ENCODE measurements at places on chromosomes 1 and 21.

DNA sequence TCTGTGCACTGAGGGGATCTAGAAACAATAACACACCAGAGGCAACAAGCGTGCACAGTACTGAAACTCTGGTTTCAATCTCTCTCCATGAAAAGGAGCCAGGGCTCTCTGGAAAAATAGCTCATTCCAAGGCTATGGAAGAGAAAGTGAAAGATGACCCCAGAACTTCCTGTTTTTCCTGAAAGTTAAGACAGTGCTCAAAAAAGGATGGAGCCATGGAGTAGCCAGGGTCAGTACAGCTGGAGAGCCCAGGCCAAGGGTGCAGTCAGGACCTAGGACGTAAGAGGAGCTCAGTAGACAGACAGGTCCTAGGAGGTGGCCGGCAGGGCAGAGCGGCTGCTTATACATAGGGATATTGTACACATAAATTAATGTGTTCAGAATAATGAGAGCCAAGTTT is 19.1 kb downstream of the NOL9 start:
- DNase-seq, result no peak

- no peak for DNase-seq
Observed at GRCh38 chr1:17646444-17647280, 107.2 kb downstream of the ARHGEF10L start.

- no peak for DNase-seq
Observed at GRCh38 chr1:243471754-243472745, 216.2 kb downstream of the SDCCAG8 start.

GRCh38 chr1:197526736-197527371 is 248.4 kb downstream of the DENND1B start:
- DNase-seq, result no peak

DNA sequence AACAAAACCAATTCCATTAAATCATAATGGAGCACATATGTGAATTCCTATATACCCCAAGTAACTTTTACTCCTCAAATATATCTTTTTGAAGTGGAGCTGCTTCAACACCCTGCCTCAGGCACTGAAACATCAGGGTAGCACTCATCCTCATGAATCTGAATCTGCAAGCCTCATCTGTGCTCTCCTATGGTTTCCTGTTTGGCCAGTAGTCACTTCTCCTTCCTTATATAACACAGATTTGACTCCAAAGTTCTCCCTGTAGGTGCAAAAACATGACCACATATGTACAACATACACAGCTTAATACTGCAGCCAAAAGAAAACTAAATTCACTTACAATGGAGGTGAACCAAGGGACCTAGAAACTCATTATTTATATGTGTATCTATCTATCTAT is 7.2 kb downstream of the TRIT1 start:
- no peak for DNase-seq

DNA sequence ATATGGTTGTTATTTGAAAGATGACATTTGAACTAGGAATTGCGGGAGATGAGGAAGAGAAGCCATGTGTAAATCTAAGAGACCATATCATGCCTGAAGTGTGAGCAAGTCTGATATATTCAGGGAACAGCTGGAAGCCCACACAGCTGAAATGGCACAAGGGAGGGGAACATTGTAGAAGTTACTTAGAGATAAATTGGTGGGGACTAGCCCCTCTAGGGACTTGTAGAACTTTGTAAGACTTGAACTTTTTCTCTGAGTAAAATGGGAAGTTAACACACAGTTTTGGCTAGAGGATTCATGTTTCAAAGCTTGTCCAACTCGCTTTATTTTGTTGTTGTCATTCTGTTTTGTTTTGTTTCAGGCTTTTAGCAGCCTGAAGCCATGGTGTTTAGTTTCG is 216.4 kb downstream of the FMN2 start:
- DNase-seq, result no peak

- DNase-seq, result no peak
Observed at GRCh38 chr1:172727956-172728603, 69.2 kb downstream of the FASLG start.

DNA sequence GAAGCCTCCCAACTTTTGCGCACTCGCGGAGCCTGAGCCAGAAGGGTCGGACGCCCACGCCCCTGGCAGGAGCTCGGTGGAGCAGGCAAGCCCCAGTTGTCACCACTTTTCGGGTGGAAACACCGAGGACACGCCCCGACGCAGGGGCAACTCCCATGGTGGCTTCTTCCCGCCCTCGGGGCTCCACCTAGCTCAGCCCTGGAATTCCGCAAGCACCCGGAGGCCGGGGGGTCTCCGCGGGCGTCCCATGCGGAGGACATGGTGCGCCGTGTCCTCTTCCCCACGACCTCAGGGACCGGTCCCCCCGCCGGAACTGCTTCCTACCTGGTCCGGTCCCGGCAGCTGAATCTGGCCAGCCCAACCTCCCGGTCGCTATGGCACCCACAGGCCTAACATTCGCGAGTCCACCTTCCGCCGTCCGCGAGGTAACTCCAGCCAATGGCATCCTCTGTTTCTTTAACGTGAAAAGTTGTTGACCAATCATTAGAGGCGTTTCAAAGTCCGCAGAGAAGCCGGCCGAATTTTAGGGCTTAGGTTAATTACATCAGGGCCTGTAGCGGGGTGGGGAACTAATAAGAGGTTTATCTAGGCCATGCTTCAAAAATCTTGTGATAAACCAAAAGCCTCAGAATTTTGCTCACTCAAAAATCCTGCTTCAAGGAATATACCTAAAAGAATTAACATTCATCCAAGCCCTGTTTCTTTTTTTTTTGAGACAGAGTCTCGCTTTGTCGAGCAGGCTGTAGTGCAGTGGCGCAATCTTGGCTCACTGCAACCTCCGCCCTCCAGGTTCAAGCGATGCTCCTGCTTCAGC is at the start of gene STPG1:
Gene STPG1 (minus strand): TSS at position 433 of the 814 bp plus-strand sequence. CDS start 12,394 bp downstream, outside the sequence.
- no peak for DNase-seq

DNA sequence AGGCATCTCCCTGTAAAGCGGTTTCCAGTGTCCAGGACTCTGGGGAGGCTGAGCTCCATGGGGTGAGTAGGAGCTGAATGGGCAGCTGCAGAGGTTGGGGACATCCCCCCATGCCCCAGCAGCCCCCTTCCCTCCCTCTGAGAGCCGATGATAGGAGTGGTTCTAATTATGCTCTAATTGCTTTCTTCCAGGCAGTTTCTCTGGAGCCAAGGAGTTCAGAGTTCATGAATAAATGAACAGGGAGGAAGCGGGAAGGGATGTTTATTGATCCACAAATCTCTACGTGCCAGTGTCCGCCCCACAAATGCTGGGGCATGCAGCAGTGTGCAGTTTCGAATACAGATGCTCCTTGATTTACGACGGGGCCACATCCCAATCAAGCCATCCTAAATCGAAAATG is 15.6 kb downstream of the NKAIN1 start:
- no peak for DNase-seq

- DNase-seq, result no peak
Observed at GRCh38 chr1:22207511-22208267, 64.8 kb upstream of the WNT4 start.

GRCh38 chr1:113321771-113322387 is 68.4 kb upstream of the MAGI3 start:
- DNase-seq, result no peak

GRCh38 chr1:53378061-53378460 is 50.2 kb upstream of the LRP8 start:
- no peak for DNase-seq

GRCh38 chr1:18974606-18975005 is 18.1 kb upstream of the IFFO2 start:
- no peak for DNase-seq

- no peak for DNase-seq
Observed at GRCh38 chr1:231693361-231694074, 66.9 kb downstream of the DISC1 start.

GRCh38 chr1:218711001-218711400 is 365.9 kb downstream of the TGFB2 start:
- DNase-seq, result no peak

GRCh38 chr1:237507005-237507404 is 383.7 kb downstream of the ZP4 start:
- DNase-seq, result no peak

DNA sequence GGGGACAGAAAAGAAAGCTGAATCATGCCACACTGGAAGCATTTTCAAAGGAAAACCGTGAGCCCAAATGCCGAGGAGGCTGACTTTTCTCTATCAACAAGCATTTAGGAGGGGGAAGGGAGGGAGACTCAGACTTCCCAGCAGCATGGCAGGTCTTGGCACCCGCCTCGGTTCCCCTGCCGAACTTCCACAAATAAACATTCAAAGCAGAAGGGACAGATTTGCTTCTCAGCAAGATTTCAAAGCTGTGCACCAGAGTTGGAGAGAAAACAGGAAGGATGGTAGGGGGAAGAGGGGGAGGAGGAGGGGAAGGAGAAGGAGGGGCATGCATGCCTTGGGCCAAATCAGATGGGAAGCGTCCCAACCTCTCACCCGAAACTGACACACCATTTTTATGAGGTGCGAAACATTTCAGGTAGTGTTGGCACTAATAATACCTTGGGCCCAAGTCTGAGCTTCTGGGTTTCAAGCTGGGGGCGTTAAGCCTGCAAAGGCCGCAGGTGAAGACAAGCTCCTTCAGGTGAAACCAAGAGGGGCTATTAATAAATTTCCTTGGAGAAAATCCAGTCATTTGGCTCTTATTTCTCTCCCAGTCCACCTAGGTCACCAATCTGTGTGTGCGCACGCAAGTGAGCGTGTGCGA is 26.4 kb downstream of the ABCA4 start:
- no peak for DNase-seq

DNA sequence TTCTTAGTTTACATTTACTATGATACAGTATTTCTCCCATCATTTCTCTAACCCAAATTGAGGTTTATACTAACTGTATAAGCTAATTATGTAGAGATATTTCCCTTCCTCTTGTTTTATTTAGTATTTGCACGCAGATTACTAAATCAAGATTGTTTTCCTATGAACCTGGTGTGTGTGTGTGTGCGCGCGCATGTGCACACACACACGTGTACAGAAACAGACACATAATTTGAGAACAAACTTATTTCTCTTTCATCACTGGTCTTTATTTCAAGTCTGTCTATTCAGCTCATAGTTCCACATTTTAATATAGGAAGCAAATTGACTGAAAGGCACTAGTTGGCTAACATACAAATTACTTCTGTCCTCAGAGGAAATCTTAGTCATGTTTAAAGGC is 19.7 kb upstream of the COL24A1 start:
- DNase-seq, result no peak

DNA sequence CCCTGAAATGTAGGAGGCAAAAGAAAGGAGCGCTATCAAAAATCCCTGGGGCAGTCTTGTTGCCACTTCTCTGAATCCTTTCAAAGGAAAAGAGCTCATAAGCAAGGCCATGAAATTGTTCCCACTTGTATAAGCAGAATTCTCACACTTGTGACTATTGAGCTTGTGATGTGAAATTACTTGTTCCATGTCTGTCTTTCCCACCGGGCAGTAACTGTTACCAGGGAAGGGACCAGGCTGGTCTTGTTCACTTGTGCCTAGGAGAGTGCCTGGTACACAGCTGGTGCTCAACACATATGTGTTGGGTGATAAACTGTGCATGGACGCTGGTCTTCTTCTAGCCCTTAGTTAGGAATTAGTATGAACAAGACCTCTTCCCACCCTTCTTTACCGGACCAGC is 150.6 kb downstream of the CDC7 start:
- no peak for DNase-seq

GRCh38 chr1:95263450-95263849 is 29.4 kb downstream of the RWDD3 start:
- DNase-seq, result no peak

DNA sequence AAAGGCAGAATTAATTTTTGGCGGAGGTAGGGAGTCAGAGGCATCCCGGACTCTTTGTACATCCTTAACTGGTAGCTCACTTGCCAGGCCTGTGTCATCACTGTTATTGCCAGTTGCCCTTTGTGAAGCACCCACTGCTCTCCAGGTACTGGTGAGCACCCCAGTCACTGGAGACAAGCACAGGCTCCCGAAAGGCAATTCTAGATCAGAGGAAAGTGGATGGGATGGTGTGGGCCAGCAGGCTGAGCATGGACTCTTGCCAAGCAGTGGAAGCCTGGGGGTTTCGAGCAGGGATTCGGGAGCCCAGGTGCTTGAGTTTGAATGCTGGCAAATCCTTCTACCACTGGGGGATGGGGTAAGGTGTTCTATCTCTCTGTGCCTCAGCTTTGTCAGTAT is 551.1 kb downstream of the MATN1 start:
- DNase-seq, result no peak

GRCh38 chr1:178028841-178029481 is 59.1 kb upstream of the SEC16B start:
- no peak for DNase-seq

DNA sequence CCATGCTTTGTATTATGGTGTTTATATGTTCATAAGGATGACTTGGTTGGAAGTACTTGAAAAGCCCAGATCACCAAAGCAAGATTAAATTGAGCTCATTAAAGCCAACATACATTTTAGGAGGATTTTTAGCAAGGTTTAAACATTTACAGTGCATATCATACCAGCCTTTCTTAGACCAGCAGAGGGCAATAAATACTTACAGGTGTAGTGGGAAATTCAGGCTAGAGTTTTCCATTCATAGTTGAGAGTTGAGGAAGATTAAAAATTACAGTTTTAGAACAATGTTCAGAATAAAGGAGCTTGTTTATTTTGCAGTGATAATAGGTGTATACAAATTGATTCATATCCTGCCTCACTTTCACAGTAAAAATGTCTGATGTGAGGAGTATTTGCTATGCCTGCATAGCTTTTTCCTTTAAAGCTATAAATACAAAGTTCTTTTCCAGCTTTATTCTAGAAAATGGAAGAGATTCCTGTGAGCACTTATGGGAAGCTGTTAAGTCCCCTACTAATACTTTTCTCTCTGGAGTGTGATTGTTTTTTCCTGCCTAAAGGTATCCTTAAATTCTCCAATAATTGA is 35.3 kb downstream of the DTL start:
- DNase-seq, result no peak

- no peak for DNase-seq
Observed at GRCh38 chr1:204409123-204409522, 2.5 kb downstream of the PPP1R15B start.

- DNase-seq, result peak; percentile 41
Observed at GRCh38 chr1:178542554-178543289, 29.8 kb downstream of the TEX35 start.

DNA sequence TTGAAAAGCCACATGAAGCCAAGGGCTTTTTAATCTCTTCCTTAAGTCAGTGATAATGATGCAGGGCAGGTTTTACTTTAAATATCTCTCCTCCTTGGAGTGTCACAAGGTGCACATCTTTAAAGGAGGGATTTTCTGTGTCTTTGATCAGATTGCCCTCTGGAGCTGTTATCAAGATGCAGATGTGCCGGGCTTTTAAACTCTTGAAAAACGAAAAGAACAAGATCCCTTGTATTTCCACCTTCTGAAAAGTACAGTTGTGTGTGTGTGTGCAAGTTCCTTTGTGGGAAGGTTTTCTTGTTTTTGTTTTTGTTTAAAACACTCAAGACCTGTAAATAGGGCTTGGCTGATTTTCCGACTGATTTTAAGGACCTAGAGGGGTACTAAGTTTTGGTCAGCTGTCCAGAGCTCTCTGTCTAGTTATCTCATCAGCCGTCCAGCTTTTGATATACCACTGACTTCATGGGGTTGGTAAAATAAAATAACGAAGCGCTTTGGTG is 1.6 kb downstream of the MARK1 start:
- no peak for DNase-seq
